ENCODE measurements at places on chromosomes 16 and 17. TPM values are rescaled to one million over a fixed set of nuclear protein-coding genes. Genes with fewer than 3 reads are reported as not detected.

The OTOA gene
- 0.04 TPM for polyA plus RNA-seq

DNA sequence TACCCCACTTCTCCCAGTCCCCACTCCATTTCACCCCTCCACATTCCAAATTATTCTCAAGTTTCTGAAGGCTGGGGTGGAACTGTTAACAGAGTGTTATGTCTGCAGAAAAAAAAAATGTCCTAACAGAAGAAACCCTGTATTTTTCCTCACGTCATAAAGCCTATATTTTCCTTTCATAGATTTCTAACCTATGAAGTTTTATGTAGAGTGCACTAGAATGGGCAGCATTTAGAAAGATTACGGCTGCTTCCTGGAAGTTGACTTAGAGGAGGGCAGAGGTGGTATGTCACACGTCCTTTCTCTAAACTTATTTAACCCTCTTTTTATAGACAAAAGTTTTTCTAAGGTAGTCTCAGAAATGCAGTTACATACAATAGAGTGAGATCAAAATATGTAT is 139.8 kb upstream of the TOM1L1 start:
- no peak for DNase-seq

GRCh38 chr16:30535777-30536190 is 1.1 kb upstream of the ZNF747 start:
- DNase-seq = no peak

GRCh38 chr17:15884731-15885130 is 60.2 kb upstream of the ADORA2B start:
- DNase-seq = no peak

DNA sequence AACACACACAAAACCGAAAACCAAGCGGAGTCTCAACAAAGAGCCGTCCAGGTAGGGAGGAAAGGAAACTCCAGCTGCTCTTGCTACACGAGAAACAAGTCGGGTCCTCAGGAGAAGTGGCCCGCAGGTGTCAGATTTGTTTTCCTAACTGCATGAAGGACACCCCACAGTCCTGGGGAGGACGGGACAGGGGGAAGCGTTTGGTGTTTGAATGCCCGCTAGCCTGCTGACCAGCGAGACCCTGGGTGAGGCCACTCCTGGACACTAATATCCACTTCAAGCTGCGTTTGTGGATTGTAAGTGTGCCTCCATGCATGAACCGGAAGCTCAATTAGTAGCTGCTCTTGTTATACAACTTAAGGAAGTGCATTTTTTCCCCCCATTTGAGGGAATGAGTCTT is 299.5 kb downstream of the MAF start:
- no peak for DNase-seq

DNA sequence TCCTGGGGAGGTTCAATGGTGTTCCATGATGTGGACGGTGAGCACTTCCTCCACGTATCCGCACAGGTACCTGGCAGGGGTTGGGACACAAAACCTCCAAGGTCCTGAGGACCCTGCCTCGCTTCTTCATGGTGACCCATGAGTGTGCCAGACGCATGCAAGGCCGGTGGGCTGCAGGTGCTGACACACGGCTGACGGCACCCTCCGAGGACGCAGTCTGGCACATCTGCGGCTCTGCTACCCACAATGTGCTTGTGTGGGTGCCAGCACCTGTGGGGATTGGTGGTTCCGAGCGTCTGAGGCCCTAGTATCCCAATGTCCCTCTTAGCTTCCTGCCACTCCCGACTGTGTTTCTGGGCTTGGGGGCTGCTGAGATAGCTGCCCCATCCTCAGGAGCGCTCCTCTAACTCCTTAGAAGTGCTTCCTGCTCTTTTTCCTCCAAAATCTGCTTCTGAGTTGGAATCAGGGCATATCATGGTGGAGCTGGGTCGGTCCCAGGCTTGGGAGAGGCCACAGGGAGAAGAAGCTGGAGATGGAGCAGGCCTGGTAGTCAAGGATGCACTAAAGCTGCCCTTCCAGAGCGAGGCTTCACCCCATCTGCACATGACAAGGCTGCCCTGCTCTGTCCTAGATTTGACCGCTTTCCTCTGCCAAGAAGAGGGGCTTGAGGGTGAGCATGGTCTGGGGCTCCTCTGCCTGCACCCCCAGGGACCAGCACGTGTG is 1.6 kb downstream of the CYGB start:
- DNase-seq = no peak

GRCh38 chr17:80872001-80872500 is 119.6 kb upstream of the CHMP6 start:
- DNase-seq = no peak

The CA7 gene
- not detected for polyA plus RNA-seq

The KRTAP2-2 gene
- polyA plus RNA-seq = 0.16 TPM

GRCh38 chr16:51167170-51167895 is 16.3 kb upstream of the SALL1 start:
- no peak for DNase-seq

DNA sequence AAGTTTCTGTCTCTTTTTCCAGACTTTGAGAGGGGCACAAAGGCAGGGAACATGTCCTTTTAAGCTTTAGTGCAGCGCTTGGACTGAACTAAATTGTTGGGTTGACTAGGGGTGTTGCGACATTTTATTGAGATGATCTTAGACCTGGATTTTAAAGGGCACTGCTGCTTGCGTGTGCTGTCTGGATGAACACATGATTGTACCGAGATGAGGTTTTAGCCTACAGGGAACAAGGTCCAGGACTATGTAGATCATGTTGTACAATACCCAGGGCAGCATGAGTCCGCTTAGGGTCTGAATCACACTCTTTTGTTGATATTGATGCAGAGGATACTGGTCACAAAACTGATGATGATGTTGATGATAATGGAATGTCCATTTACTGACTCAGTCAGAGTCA is 5.2 kb upstream of the RGS9 start:
- peak; percentile 89 for DNase-seq

DNA sequence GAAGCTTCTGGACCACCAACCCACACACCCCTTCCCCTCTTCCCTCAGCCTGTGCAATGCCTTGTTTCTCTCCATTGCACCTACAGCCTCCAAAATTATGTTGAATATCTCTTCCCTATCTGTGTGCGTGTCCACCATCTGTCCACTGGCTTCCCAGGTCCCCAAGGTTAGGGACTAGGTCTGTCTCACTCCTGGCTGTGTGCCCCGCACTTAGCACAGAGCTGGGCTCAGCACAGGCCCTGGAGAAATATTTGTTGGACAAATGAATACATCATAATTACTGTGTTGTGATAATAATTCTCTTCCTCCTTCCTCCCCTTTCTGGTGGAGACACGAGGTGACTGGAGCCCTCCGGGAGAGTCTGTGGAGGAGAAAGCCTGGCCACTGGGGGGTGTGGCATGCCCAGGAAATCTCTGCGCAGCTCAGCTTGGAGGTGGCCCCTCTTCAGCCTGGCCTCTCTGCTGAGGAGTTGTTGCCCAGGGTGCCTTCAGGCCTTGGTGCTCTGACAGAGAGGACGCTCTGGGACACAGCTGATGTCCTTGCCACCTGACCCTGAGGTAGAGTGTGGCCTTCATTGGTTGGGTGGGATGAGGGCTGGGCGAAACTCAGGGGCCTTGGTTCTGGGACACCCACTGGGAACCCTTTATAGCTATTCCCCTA is 3.3 kb upstream of the BRD7 start:
- DNase-seq = no peak

DNA sequence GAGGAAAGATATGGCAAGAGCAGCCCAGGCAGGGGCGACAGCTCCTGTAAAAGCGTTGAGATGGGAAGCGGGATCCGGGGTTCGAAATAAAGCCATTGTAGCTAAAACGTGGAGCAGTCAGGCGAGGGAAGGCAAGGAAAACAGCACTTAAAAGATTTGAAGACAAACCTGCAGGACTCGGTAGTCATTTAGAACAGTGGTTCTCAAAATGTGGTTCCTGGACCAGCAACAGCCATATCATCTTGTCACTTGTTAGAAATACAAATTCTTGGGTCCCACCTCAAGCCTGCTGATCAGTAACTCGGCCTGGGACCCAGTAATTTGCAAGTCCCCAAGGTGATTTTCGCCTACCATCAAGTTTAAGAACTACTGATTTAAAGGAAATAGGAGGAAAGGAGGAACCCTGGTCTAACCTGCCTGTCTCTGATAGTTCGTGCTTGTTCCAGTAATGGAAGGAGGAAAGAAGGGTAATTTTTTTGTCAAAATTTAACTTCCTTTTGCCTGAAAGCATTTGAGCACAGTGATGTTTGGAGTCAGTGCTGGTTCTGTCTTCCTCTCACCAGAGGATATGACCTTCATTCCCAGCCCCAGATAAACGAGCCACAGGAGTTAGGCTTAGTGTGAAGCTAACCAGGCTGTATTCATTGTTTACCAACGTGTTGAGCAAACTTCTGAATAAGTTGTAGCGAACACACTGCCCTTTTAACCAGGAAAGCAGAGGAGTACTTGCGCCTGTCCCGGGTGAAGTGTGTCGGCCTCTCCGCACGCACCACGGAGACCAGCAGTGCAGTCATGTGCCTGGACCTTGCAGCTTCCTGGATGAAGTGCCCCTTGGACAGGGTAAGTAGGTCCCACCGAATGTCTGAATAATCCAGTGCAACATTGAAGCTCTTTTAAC is 1.1 kb downstream of the ORC6 start:
- no peak for DNase-seq

The ITGB3 gene
- polyA plus RNA-seq = 6.3 TPM

- DNase-seq = no peak
Measured at GRCh38 chr17:42141382-42141781, 13.4 kb downstream of the RAB5C start.

The ENDOV gene
- polyA plus RNA-seq = 19.5 TPM

The TAX1BP3 gene
- polyA plus RNA-seq = 207 TPM

DNA sequence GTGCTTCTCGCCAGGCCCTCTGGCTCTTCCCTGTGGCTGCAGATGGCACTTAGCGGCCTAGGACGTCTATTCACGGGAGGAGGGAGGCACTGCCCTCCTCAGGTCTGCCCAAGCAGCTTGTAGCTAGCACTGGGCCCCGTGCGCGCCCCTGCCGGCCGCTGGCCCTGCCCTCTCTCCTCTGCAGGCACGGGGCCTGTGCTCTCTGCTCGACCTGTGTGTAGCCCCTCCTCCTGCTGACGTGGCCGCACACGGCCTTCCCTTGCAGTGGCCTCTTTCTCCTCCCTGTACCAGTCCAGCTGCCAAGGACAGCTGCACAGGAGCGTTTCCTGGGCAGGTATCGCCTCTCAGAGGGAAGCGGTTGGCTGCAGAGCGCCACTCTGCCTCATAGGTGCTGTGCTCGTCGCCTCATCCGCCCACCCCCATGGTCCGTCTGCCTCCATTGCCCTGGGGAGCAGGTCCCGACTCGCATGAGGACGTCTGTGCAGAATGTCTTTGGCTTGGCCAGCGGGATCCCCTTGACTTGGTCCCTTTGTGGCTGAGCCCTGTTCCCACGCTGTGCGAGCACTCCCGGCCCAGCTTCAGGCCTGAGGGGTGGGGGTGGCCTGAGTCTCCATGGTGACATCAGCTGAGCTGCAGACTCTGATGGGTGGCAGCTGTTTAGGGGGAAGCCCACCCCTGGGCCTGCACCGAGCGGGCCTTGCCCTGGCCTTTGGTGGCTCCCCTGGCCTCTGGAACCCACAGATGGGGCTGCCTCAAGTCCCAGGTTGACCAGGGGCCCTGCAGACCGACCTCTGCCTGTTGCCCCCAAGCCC is 34.6 kb downstream of the TSC2 start:
- no peak for DNase-seq

DNA sequence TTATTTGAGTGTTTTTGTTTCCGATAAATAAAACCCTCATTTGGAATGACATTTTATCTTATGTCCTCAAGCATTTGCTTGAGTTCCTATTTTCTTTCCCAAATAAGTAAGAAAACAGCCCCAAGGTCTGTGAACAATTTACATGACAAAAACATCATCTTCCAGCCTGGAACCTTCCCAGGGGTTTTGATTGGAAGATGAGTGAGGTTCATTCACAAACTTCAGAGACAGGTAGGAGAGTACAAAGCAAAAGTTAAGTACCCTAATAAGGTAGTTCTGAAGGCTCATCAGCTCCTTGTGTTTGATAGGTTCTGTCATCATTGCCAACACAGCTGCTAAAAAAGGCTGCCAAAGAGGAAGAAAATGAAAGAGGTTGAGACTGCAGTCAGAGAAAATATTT is 772.8 kb downstream of the CDH8 start:
- DNase-seq = no peak

GRCh38 chr16:50072730-50073129 is 7.0 kb downstream of the HEATR3 start:
- DNase-seq = no peak

The SPIRE2 gene
- 2.3 TPM for polyA plus RNA-seq

DNA sequence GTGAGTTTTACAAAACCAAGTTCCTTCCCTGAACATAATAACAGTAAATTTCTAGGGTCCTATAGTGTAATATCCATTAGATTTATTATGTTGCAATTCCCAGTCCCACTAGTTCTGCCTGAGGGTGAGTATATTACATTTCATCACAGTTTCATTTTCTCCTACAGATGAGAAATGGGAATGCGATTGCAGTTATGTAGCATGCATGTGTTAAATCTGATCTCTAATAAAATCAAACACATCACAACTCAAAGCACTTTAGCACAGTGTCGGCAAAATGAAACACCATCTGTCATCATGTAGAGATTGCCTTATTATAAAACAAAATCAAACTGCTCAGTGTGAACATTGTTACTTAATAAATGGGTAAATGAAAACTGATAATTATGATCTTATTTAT is 180.5 kb upstream of the TOX3 start:
- DNase-seq = no peak

DNA sequence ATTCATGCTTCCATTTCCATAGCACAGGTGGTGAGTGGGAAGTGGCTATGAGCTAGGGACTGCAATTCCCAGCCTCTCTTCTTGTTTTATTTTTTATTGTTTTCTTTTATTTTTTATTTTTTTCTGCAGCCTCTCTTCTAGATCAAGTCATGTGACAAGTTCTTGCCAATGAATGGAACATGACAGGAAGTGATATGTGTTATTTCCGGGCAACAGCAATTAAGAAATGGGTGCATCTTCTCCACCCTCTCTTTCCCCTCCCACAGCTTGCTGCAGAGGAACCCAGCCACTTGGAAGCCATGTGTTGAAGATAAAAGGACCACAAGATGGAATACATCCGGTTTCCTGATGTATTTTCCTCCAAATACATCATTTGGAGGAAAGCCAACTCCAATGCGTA is 23.6 kb downstream of the IRX5 start:
- DNase-seq = no peak
